ENCODE measurements at places on chromosomes 6 and 20.

DNA sequence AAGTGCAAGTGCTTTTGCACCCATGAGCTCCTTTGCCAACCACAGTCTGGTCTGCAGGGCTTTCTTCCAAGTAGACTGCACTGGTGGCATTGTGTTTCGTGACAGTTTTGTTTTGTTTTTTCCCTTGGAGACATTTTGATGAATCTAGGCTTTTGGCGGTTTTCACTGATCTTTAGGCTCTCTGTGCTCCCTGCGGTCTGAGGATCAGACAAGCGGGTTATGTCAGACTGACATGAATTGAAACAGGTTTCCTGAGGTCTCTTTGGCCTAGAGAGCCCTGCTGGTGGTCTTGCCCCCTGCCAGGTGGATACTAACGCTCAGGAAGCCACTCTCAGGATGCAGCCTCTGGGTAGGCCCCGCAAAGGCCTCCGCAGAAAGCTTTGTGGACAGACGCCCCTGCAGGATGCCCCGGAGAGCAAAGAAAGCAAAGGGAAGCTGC, 555.4 kb upstream of the AGPAT4 start:
- H3K4me1 ChIP-seq: peaks cover 2% of the 10 kb centered on the region
- no peak overlapping the region for H3K4me3 ChIP-seq
- no peaks in the 10 kb centered on the region for H3K36me3 ChIP-seq
- no peak for DNase-seq

GRCh38 chr6:107413966-107414645, 45.3 kb downstream of the PDSS2 start:
- no peak for DNase-seq
- H3K27me3 ChIP-seq: no peaks in the 10 kb centered on the region
- peaks cover 5% of the 10 kb centered on the region for H3K36me3 ChIP-seq
- no peak overlapping the region for H3K27ac ChIP-seq
- no peak overlapping the region for H3K4me3 ChIP-seq
- peaks cover 5% of the 10 kb centered on the region for H3K4me1 ChIP-seq

DNA sequence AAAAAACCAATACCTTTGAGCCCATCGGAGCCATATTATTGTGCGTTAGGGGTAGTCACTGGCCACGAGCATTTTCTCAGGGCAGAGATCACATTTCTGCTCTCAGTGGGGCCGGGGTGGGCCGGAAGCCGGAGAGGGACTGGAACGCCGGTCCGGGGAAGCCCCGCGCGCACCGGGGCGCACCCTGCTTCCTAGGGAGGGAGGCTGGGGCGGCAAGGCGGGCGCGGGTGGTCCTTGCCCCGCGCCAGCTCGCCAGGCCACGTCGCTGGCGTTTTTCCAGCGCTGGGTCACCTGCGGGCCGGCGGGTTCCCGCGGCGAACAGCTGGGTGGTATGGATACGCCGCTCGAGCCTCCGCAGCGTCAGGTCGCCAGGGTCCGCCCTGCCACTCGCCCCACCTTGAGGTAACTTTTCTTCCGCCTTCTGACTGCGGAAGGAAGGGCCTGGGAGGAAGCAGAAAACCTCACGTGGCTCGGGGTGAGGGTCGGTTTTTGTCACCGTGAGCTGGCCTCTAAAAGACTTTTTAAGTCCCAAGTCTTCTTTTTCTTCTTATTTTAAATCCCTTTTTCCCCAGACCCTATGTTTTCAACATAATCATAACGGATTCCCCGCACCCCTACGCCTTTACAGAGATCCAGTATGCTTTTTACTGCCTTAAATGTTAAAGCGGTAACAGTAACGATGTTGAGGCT, 2.7 kb upstream of the EEF1A1 start:
- H3K27ac ChIP-seq: peak overlapping the region; percentile 100
- H3K36me3 ChIP-seq: peaks cover 11% of the 10 kb centered on the region
- peak; percentile 70 for DNase-seq
- peaks cover 29% of the 10 kb centered on the region for H3K4me1 ChIP-seq
- H3K27me3 ChIP-seq: peaks cover 6% of the 10 kb centered on the region

GRCh38 chr20:21190869-21191268, 65.0 kb downstream of the KIZ start:
- no peak overlapping the region for H3K27ac ChIP-seq
- H3K4me1 ChIP-seq: peaks cover 4% of the 10 kb centered on the region
- H3K36me3 ChIP-seq: peaks cover 10% of the 10 kb centered on the region
- no peak overlapping the region for H3K4me3 ChIP-seq
- no peaks in the 10 kb centered on the region for H3K27me3 ChIP-seq

GRCh38 chr6:32128751-32129296, 778 bp upstream of the ATF6B start:
- DNase-seq: no peak
- H3K27ac ChIP-seq: peak overlapping the region; percentile 94
- H3K36me3 ChIP-seq: peaks cover 7% of the 10 kb centered on the region
- peak overlapping the region; percentile 98 for H3K4me3 ChIP-seq

DNA sequence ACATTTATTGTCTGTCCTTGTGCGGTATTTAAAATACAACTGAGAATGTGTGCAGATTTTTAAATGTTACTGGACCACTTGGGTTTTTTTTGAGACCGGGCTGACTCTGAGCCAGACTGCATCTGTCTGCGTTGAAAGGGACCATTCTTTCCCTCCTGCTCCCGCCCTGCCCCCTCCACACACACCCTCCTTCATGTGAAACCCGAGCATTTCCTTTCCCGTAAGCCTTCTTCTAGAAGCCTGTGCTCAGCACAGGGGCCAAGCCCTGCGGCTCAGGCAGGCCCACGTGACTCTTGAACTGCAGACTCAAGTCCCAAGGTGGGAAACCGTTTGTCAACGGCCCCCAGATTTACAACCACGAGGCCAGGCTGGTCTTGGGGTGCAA, 82.7 kb upstream of the FOXC1 start:
- peaks cover 51% of the 10 kb centered on the region for H3K4me1 ChIP-seq
- H3K4me3 ChIP-seq: peak overlapping the region; percentile 65
- peak overlapping the region; percentile 83 for H3K27ac ChIP-seq
- H3K27me3 ChIP-seq: peaks cover 10% of the 10 kb centered on the region
